Islet precursor cell (in vitro differentiated cells): ENCODE measurements at places on chromosomes 3 and 15.

GRCh38 chr15:51195459-51195858, 100.8 kb upstream of the TNFAIP8L3 start:
- DNase-seq, result no peak

DNA sequence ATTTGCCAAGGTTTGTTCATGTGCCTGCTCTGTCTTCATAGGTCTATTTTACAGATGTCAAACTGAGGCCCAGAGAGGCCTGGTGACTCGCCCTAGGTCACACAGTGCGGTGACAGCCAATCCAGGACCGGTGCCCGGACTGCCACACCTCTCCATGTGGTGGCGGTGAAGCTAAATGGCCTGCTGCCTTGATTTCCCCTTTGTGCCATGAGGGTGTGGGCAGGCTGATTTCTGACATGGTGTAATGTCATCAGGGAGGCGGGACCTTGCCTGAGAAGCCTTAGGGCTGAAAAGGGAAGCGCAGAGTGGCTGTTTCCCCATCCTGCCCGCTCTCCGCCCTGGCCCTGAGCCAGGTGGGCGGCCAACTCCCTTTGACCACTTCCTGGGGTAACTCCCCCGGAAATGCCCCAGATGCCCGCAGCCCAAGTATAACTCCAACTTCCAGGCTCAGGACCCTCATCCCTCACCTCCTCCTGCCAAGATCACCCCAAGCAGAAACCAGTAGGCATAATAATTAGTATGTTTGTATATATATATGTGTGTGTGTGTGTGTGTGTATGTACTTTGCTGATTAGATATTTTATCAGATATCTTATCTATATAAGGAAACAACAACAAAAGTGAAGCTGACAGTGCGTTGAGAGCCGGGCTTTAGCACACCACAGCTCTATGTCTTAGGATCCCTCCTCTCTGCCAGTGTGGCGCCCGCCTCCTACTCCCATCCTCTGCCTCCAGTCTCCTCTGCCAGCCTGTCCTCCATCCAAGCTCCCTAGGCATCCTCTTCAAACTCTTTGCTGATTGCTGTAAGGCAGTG, 63.9 kb downstream of the IQSEC1 start:
- no peak for DNase-seq

GRCh38 chr15:38886315-38887163, 321.9 kb upstream of the RASGRP1 start:
- DNase-seq, result no peak

GRCh38 chr3:153084431-153084830, 77.6 kb upstream of the RAP2B start:
- no peak for DNase-seq

DNA sequence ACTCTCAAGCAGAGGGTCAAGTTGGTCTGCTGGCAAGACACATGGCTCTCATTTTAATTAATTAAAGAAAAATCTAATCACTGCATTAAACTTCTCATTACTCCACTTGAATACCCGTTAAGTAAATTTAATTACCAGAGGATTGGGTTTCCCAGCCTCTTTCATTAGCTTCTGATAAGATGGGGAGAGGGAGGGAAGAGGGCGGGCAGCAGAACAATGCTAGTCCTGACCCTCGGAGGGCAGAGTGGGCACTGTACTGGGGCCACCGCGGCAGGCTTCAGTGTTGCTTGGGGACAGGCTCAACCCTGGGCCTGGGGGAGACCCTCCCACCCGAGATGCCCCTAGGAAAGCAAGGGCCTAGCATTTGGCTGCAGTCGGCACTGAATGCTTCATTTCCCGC, 55.6 kb upstream of the LINGO1 start:
- no peak for DNase-seq

- DNase-seq, result no peak
These were observed 810 bp downstream of the TMEM62 start for GRCh38 chr15:43134157-43134635.

DNA sequence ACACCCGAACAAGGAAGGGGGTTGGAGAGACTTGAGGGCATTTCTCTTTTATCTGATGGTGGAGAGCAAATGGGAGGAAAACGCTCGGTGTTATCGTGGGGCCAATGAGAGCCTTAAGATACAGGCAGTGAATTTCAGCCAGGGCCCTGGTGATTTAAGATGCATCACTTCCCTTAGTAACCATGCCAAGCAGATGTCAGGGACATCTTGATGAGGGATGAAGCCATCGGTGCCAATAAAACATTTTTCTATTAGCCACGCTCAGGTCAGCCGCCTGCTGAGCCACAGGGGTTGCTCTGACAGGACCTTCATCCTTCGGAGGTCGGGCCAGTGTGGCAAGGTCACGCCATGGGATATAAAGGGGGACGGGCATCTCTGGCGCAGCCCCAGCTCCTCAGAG, 10.6 kb downstream of the IQSEC1 start:
- no peak for DNase-seq

DNA sequence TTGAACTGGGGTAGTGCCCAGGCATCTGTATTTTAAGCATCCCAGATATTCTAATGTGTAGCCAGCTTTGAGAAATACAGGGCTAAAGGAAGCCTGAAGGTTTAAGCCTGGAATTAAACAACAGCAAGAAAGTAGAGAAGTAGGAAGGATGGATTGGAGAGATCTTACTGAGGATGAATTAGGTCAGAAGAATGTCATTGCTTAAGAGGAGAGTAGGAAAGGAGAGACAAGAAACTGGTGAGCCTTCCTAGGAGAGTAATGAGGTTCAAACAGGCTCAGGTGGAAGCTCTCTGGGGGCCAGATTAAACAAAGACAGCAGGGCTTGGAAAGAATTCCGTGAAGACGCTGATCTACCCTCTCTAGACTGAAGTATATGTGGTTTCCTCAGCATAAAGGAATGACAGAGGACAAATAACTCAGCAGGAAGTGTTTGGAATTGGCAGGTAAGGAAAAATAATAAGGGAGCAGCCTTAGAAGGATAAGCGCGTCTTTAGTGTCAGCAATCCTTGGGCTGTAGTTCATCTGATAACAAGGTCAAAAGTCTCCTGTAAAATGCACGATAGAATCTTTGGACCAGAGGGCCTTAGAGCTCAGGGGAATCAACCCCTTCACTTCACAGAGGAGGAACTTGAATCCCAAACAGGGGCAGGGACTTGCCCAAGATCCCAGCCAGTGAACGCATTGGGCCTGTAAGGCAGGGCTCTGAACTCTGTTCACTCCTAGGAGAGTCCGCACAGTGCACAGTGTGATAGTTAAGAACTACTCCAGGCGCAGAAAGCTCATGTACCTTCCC, 90.9 kb downstream of the TP63 start:
- peak; percentile 75 for DNase-seq
